HTR-8/SVneo (cell line): ENCODE measurements at places on chromosomes 6 and 20.

DNA sequence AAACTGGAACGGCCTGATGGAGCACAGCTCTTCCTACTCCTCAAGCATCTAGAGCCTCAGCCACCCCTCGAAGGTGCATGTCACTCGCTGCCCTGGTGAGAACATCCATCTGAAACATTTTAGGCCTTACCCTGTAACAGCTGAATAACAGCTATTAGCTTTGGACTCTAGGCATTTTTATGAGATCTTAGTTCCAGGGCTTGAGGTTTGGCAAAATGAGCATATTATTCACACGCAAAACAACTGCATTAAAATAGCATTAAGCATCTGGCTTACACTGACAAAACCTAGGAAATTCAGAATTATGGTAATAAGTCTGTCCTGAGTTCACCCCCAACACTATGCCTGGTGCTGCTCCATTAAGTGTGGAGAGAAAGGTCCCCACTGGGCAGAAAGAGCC, 56.1 kb downstream of the ADAT2 start:
- no peak for DNase-seq

GRCh38 chr6:3022765-3023662, 23.3 kb downstream of the NQO2 start:
- DNase-seq, result no peak

DNA sequence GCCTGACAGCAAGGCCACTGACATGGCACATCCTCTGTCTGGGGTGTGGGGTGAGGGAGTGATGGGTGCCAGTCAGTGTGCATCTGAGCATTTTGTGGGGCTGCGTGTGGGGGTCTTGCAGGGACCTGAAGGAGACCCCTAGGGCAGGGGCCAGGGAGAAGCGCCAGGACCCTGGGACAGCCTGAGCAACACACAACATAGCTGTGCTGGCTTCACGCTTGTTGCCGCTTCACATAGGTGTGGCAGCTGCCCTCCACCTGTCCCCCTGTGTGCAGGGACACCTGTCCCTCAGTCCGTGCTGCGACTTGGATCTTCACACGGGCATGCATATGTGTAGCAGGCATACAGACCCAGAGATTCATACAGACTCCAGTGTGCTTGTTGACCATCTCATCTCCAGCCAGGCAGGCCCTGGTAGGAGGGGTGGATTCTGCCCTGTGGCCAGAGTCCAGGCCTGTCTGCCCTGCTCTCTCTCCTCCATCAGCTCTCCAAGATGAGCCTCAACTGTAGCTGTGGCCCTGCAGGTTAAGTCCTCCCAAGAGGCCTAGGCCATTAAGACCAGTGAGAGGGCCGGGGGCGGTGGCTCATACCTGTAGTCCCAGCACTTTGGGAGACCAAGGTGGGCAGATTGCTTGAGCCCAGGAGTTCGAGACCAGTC, 3.2 kb upstream of the NPBWR2 start:
- no peak for DNase-seq

DNA sequence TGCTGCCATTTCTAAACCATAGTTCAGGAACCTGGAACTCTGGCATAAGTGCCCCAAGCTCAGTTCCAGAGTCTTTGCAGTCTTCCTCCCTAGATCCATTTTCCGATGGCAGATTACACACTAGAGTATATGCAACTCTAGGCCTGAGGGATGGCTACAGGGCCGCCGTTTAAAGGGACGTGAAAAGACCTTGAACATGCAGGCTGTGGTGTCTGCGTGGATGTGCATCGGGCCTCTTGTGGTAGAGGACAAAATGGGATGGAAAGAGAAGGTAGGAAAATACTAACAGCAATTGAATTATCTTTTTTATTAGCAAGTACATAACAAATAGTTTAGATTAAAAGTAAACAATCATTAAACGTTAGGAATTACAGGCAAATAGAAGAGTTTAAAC, 588.9 kb downstream of the RFPL4B start:
- DNase-seq, result no peak

DNA sequence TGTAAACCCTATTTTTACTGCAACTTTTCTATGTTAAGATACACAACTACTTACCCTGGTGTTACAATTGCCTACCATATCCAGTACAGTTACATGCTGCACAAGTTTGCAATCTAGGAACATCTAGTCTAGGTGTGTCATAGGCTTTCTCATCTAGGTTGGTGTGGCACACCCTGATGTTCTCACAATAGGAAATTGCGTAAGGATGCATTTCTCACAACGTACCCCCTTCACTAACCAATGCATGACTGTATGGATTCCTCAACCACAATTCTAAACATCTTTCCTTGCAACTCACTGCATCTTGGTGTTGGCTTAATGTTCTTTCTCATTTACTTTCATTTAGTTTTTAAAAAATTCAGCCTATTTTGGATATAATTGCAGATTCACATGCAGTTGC, 31.6 kb downstream of the GJA10 start:
- no peak for DNase-seq

DNA sequence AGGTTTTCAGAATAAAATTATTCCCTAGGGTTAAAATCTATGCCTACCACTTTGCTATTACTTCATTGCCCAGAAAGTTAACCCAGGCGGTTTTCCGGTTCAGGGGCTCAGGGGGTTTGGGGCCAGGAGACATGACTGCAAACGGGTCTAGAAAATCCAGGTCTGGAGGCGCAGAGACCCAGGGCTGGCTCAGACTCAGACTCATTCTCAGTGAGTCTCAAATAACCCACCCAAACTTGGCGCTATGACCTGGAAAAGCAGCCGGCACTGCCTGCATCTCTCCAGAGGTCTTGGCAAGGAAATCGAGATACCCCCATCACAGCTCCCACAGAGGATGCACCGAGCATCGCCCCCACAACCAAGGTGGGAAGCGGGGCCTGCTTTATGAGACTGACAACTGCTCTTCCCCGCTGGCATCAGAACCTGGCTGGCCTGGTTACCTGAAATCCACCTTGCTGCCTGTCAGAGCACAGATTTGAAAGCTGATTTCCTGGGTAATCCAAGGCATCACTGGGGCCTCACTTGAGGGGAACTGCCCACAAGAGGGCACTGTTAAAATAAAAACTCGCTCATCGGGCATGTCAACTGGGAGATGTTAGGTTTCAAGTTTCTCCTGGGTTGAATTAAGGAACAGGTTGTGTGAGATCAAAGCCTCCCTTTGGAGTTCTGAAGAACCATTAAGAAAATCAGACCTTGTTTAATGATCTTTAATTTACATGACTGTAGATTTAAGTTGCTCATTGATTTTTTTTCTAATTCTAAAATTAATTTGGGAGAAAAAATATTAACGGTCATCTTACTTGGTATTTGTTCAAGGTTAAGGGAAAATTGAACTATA, 55.1 kb downstream of the KIF16B start:
- DNase-seq, result peak; percentile 54

- no peak for DNase-seq
Measured at GRCh38 chr20:34199183-34199582, 42.0 kb upstream of the ASIP start.

DNA sequence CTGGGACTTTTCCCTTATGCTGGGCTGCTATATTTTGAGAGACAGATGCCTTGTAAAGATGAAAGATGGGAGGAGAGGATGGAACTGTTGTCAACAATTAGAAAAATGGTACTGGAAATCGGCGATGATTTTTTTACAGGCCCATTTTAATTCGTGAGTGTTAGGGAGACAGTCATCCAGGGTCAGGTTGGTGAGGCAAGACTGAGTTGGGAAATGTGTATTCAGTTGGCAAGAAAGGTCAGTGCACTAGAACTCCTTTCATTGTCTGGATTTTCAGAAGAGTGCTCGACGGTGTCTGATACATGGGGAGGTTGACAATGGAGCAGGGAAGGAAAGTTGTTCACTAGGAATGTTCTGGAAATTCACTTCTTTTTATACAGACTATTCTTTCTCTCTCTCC, 394.4 kb downstream of the QKI start:
- no peak for DNase-seq

GRCh38 chr6:40999569-40999968, 39.5 kb downstream of the UNC5CL start:
- peak; percentile 64 for DNase-seq

- no peak for DNase-seq
Measured at GRCh38 chr6:11485271-11485670, 52.3 kb upstream of the TMEM170B start.

DNA sequence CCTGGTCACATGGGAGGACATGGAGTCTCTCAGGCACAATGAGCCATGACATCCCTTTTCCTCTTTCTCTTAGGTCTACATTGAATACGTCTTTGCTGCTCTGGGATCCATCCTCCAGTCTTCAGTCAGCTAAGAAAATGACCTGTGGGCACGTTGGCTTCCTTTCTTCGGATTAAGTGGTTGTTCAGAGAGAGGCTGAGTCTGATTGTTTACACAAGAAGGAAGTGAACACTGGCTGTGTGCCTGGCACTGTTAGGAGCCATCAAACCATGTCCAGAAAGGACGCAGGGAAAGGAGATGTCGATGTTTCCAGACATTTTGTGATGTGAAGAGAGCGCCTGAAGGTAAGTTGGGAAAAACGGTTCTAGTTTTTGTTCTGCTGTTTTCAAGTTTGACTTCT, 309.9 kb upstream of the CDYL start:
- DNase-seq, result no peak

DNA sequence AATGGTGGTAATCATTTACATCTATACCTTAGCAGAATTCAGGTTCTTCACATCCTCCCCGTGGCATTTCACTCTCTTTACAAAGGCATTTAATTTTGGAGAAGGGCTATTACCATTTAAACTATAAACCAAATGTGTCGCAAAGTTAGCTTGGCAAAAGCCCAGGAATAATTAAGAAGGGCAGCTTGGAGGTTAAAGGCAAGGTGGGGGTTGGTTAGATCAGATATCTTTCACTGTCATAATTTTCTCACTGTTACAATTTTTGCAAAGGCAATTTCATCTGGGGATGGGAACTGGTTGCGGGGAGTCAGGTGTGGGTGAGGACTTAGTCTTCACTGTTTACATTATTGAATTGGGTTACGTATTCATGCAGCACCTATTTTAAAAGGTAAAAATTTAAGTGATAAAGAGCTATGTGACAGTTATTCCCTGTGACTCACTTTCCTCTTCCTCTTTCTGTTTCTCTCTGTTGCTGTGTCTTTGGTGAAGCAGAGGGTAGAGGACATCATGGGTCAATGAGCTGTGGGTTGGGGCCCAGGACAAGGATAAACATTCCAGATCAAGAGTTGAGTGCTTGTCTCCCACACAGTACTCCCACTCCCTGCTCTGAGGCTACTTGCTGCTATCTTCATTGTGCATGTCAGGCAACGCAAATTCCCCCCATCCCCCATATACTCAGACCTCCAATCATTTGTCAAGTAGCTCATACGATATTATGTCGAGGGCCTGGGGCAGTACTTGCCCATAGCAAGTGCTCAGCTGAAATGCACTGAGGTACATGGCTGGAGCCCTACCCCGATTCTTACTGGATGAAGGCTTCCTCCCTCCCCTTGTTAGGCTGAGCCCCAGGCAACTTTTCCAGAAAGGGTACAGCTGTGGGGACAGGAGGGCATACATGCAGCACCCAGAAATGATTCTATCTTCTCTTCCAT, 223.1 kb upstream of the MYLIP start:
- peak; percentile 38 for DNase-seq

GRCh38 chr20:63588641-63589041, 14.6 kb upstream of the HELZ2 start:
- no peak for DNase-seq

DNA sequence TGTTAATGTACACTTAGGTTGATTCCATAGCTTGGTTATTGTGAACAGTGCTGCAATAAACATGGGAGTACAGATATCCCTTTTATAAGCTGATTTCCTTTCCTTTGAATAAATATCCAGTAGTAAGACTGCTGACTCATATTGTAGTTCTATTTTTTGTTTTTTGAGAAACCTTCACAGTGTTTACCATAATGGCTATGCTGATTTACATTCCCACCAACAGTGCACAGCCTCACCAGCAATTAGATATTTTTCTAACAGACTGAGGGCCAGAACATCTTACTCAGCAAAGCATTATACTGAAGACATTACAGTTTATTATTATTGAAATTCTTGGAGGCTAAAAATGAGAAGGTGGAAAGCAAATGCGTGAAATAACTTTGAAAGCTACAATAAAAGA, 187.3 kb upstream of the HEY2 start:
- DNase-seq, result no peak

DNA sequence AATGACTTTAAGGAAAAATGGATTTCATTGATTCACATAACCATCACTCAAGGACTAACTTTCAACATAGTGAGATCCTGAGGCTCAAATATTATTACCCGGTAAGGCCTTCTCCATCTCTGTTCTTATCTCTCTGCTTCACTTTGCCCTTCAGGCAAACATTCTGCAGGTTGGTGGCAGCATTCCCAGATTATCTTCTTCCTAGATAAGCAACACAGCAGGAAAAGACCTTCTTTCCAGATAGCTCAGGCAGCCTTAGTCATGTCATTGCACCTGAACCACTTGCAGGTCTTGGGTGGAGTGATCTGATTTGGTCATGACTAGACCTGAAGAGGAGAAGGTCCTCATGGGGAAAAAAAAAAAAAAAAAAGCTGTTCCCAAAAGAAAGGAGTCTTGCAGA, 5.3 kb upstream of the HIVEP2 start:
- no peak for DNase-seq

DNA sequence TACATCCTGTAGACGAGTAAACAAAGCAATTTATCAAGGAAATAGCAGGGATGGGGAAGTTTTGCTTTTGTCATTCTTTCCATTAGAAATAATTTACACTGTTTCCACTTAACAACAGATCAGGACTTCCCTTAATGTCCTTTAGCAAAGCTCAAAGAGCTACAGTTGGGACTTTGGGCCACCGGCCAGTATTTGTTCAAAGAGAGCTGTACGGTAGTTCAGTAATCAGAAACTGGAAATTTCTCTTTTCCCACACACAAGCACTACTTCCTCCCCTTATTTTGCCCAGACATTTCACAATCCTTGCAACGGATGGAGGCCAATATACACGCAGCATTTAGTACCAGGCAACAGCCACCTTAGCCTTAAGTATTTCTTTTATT, 12.1 kb upstream of the HINT3 start:
- DNase-seq, result no peak

- no peak for DNase-seq
Measured at GRCh38 chr20:11054266-11054993, 380.6 kb upstream of the JAG1 start.

GRCh38 chr6:43035495-43036194, 14.2 kb downstream of the RRP36 start:
- DNase-seq, result no peak

- DNase-seq, result no peak
Measured at GRCh38 chr20:36775196-36775595, 1.6 kb upstream of the DSN1 start.

- no peak for DNase-seq
Measured at GRCh38 chr6:7993399-7993798, 70.8 kb downstream of the BLOC1S5 start.

GRCh38 chr6:104324301-104324700, 535.4 kb downstream of the HACE1 start:
- no peak for DNase-seq

- no peak for DNase-seq
Measured at GRCh38 chr6:131303338-131303930, 168.2 kb downstream of the AKAP7 start.
